HT1080 (cell line): ENCODE measurements at places on chromosomes 2 and 18. TPM values are rescaled to one million over a fixed set of nuclear protein-coding genes. Genes with fewer than 3 reads are reported as not detected.

The C18orf54 gene
- total RNA-seq, result 7.7 and 8.2 TPM in 2 replicates

The ECEL1 gene
- not detected in 2 replicates for total RNA-seq

The TMEM169 gene
- 0.19 and 0.33 TPM in 2 replicates for total RNA-seq

The MC2R gene
- total RNA-seq, result not detected in 2 replicates

The LAMA1 gene
- 12.2 and 12.6 TPM in 2 replicates for total RNA-seq

The ZNF892 gene
- total RNA-seq, result 0.32 and 1.5 TPM in 2 replicates

The RGPD3 gene
- total RNA-seq, result 0.03 TPM in 2 replicates

The FOSL2 gene
- total RNA-seq, result 61.2 and 73.5 TPM in 2 replicates

The MTCL1 gene
- 20.5 and 28.8 TPM in 2 replicates for total RNA-seq

The PKDCC gene
- 5.4 and 11.4 TPM in 2 replicates for total RNA-seq

The SLC5A6 gene
- total RNA-seq, result 77.9 and 82.0 TPM in 2 replicates

The MYO3B gene
- total RNA-seq, result not detected in 2 replicates

The SYT4 gene
- not detected in 2 replicates for total RNA-seq
